Activated CD4-positive, alpha-beta T cell treated with anti-CD3 and anti-CD28 coated beads for 36 hours (primary cell): ENCODE measurements at places on chromosomes 3 and 15. TPM values are rescaled to one million over a fixed set of nuclear protein-coding genes. Genes with fewer than 3 reads are reported as not detected.

Gene LYZL4
- not detected for total RNA-seq

Gene SLC15A2
- total RNA-seq = 0.59 TPM

Gene ANKRD34C
- not detected for total RNA-seq

DNA sequence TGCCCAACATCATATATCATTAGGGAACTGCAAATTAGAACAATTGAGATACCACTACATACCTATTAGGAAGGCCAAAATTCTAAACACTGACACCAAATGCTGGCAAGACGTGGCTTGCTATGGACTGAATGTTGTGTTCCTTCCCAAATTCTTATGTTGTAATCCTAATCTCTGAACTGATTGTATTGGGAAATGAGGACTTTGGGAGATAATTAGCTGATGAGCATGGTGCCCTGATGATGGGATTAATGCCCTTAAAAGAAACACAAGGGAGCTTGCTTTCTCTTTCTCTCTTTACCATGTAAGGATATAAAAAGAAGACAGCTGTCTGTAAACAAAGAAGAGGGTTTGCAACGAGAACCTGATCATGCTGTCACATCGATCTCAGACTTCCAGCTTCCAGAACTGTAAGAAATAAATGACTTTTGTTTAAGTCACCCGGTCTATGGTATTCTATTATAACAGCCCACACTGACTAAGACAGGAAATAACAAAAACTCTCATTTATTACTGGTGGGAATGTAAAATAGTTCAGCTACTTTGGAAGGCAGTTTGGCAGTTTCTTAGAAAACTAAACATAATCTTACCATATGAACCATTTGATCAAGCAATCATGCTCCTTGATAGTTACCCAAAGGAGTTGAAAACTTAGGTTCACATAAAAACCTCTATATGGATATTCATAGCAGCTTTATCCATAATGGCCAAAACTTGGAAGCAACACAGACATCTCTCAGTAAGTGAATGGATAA is 458.3 kb upstream of the CBLB start:
- DNase-seq = no peak

- peak; percentile 82 for DNase-seq
Observed at GRCh38 chr15:73965094-73965757, 26.9 kb downstream of the STOML1 start.

- no peak for DNase-seq
Observed at GRCh38 chr3:168517249-168518071, 421.7 kb upstream of the GOLIM4 start.

DNA sequence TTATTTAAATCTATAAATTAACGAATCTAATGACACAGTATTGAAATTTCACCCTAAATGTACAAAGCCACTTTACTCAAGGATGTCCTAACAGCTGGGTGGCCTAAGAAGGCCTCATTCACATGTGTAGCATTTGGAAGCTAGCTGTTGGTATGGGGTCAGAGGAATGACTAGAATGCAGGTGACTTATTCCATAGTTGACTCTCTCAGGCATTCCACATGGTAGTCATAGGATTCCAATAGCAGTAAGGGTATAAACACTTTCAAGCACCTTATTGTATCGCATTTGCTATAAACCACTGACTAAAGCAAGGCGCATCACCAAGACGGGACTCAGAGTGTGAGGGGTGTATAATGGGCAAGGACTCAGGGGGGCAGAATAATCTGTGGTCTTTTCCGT is 294.8 kb upstream of the EPHA3 start:
- no peak for DNase-seq

DNA sequence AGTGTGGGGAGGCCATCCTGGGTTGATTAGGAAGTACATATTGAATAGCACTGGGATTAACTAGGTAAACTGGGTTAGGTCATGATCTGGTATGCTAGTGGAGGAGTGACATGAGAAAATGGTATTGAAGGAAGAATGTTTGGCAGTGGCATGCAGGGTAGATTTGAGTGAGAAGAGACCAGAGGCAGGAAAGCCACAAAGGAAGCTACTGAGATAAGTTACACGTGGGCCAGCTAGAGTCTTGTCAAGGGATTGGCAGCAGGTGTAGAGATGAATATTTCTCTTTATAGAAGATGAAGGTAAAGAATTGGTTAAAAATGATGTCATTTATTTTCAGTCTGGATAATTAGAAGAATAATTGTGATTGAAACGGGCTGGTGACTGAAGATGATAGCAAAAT is 91.0 kb upstream of the TPRG1 start:
- no peak for DNase-seq

- DNase-seq = no peak
Observed at GRCh38 chr3:109089265-109089664, 28.7 kb downstream of the MORC1 start.

GRCh38 chr15:92661956-92662355 is 6.4 kb upstream of the FAM174B start:
- no peak for DNase-seq

DNA sequence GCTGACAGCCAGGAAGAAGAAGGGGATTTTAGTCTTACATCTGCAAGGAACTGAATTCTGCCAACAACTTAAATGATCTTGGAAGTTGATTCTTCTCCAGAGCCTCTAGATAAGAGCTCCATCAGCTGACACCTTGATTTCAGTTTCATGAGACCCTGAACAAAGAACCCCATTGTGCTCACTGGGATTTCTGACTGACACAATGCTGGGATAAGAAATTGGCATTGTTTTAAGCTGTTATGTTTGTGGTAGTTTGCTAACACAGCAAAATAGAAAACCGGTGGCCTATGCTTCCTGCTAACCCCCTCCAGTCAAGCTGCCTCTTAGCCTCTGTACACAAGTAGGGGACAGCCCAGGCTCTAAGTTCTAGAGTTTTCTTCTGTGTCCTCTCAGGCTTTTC is 36.2 kb downstream of the MASP1 start:
- DNase-seq = no peak

- no peak for DNase-seq
Observed at GRCh38 chr3:139122221-139122581, 77.5 kb upstream of the PRR23C start.

DNA sequence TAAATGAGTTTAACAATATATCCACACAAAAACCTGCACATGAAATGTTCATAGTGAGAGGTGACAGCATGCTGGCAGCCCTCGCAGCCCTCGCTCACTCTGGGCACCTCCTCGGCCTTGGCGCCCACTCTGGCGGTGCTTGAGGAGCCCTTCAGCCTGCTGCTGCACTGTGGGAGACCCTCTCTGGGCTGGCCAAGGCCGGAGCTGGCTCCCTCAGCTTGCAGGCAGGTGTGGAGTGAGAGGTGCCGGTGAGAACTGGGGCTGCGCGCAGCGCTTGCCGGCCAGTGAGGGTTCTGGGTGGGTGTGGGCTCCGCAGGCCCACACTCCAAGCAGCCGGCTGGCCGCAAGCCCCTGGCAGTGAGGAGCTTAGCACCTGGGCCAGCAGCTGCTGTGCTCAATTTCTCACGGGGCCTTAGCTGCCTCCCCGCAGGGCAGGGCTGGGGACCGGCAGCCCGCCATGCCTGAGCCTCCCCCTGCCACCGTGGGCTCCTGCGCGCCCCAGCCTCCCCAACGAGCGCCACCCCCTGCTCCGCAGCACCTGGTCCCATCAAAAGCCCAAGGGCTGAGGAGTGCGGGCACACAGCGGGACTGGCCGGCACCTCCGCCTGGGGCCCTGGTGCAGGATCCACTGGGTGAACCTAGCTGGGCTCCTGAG is 3.4 kb downstream of the CCDC13 start:
- DNase-seq = no peak

- DNase-seq = no peak
Observed at GRCh38 chr15:51692154-51692553, 10.9 kb downstream of the SCG3 start.

DNA sequence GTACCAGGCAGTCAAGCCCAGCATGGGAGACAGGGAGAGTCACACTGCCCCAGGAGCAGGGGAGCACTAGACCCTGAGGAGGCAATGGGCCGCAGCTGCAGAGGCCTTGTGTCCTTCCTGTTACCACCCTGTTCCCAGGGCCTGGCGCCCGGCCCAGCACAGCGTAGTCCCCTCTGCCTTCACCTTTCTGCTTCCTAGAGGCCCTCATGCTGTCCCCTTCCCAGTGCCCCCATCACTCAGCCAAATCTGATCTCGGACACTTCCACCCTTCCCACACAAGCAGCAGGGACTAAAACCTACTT is 6.9 kb upstream of the TBC1D2B start:
- no peak for DNase-seq

DNA sequence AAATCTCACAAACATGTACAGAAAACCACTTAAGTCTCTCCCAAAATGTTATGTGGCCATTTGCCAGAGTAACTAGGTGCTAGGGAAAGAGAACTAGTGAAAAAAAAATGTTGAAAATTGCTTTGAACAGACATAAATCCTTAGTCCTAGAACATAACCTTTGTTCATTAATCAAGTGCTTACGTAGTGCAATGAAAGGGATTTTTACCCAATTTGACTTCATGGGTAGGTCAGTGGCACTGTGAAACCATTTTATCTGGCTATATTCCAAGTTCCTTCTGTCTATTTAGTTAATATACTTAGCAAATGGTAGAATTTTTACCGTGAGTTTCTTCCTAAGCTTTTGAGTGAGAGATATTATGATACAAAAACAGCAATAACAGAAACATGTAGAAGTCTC is 209.4 kb downstream of the DIPK2A start:
- no peak for DNase-seq

DNA sequence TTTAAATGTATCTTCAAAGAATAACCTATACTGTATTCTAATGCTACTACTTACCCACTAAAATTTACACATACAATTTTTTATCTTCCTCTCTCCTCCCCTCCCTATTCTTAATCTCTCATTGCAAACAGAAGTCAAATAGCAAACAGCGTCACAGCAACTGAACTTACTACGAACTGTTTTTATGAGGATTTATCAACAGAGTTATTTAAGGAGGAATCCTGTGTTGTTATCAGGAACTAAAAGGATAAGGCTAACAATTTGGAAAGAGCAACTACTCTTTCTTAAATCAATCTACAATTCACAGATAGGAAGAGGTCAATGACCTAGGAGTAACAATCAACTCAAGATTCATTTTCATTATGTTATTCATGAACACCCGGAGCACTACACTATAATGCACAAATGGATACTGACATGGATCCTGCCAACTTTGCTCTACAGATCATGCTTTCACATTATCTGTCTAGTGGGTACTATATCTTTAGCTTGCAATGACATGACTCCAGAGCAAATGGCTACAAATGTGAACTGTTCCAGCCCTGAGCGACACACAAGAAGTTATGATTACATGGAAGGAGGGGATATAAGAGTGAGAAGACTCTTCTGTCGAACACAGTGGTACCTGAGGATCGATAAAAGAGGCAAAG is 984 bp downstream of the FGF7 start:
- no peak for DNase-seq

DNA sequence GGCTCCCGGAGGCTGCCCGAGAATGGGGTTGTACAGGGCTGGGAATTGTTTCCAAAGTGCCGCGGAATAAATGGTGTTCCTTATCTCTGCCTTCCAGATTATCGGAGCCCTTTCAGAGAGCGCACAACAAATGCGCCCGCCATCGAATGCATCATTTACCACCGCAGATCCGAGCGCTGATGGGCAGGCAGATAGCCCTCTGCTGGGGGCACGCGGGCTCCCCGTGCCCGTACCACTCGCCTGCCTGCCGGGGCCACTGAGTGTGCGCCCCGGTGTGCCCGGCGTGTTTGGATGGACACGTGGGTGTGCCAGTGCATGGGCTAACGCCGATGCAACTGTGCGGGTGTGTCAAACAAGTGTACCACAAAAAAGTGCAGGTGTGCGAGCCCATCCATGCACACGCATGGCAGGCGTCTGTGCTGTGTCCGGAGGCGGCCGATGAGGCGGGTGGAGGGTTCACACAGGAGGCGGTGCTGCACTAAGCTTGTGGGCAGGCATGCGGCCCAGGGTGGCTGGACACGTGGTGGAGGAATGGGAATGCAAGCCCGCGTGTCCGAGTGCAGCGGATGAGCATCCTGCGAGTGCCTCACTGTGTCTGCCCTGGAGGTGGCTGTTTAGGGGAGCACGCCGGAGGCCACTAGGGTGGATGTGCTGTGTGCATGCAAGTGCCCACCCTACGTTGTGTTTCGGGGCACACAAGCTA is 3.8 kb upstream of the GATA2 start:
- no peak for DNase-seq

GRCh38 chr3:40417845-40418543 is 31.0 kb downstream of the ENTPD3 start:
- no peak for DNase-seq

DNA sequence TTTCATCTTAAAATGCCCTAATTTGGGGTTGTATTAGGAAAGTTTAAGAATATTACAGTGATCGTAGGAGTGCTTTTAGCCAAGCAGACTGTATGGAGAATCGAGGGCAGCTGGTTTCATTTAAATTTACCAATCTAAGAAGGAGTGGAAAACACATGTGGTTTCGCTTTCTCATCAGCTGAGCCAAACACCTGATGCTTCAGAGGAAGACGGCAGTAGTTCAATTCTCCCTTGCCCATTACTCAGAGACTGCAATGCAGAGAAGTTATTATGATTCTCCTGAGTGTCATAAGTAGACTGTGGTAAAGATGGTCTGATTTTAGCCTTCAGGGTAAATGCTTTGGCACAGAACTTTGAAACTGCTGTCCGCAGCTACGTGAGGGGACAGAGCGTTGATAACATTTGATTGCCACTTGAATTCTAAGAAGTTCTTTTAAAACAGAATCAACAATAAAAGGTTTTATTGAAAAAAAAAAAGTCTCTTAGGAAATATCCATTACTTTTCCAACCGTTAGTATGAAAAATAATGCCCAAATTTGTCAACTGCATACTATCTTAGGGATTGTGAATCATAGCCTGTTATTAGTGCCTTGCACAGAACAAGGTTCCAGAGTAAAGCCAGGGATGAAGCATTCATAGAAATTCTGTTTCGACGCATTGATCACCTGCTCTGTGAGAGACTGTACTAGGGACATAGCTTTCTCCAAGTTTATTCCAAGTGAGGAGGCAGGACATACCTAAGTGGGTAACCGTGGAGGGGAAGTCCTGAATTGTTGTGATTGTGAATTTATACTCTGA is 25.6 kb downstream of the LYSMD4 start:
- peak; percentile 65 for DNase-seq

DNA sequence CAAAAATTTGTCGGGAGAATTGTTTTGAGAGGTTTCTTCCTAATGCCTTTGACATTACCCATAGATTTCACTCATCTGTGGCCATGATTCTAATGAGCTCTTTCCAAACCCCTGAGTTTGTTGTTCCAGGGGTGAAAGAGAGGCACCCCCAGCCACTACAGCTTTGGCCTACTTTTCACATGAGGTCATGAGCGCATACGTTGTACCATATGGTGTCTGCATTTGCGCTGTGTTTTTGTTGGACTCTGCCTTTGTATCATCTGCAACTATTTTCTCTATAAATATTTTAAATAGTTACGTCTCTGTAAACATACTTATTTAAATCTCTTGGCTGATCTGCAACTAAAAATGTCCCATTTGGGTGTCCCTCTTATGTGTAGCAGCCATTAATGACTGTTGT is 107.9 kb downstream of the LRTM1 start:
- no peak for DNase-seq

- DNase-seq = no peak
Observed at GRCh38 chr3:41662288-41662687, 299.6 kb downstream of the ULK4 start.
